ENCODE measurements at places on chromosomes 1 and 21.
A peak's percentile ranks its signal among the peaks of the same experiment; 100 is the strongest.

DNA sequence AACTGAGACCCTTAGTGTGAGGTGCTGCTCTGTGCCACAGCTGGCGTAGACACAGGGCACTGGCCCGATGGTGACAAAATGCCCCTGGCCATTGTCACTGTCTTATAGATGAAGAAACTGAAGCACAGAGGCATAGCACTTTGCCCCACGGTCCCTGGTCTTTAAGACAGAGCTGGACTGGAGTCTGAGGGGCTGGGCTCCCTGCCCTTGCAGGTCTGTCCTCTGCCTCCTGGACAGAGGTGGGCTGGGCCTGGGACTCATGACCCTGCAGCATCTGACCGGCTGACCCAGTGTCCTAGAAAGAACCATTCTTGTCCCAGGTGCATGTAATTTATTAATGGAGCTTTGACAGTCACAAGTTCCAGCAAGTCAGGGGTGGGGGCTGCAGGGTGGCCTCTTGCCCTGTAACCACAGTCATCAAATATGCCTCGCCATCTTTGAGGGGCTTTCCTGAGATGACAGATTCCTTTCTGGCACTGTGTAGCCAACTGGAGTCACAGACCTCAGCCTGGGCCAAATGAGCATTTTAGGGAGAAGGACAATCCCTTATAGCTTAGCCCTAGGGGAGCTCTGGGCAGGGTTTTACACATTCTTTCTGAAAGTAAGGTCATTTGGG lies 6.1 kb downstream of the SLFNL1 start:
- DNase-seq, result no peak

GRCh38 chr1:227773558-227773957 lies 38.3 kb downstream of the SNAP47 start:
- DNase-seq, result no peak

GRCh38 chr1:40773748-40774265 lies 9.8 kb upstream of the KCNQ4 start:
- DNase-seq, result no peak

DNA sequence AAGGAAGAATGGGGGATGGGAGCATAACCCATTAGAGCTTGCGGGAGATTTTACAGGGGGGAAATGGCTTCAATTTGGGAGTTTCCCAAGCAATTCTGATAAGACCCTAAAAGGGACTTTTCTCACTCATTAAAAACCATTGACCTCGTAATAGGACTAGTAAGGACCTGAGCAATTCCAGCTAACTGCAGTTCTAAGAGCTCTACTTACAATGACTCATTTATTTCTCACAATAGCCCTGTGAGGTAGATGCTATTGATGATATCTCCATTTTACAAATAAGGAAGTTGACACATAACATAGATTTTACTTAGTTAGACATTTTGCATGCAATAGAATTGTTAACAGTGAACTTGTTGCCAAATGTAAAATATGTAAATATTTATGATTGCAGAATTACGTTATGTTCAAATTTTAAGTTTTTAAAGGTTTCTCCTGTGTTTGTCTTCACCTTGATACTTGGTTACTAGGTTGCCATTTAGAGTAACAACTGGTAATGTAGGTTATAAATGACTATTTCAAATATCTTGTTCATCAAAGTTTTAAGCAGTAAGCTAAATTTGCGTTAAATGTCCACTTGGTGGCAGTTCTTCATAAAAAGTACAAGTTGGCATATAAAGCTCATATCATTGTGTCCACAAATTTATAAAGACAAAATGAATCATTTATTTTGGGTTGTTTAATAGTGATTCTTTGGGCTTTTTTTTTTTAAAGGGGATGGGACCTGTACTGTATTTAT lies 182.0 kb downstream of the PLA2G4A start:
- no peak for DNase-seq

DNA sequence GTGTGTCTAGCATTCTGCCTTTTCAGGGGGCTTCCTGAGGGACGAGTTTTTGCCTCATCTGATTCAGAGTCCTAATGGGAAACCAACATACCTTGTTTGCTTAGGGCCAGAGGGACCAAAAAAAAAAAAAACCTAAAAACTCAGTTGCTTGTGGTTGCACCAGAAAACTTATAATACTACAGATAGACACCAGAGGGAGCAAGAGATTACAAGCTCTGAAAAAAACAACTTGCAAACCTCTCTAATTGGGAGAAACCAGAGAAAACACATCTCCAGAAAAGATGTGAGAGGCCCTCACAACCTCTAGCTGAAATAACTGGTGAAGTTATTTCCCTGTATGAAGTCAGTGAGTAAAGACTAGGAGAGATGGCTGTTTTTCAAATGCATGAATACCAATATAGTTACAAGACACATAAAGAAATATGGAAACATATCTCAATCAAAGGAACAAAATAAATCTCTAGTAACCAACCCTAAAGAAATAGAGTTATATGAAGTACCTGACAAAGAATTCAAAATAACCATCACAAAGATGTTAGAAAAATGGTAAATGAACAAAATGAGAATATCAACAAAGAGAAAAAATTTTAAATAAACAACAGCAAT lies 233.7 kb upstream of the NFIA start:
- DNase-seq, result peak; percentile 13

DNA sequence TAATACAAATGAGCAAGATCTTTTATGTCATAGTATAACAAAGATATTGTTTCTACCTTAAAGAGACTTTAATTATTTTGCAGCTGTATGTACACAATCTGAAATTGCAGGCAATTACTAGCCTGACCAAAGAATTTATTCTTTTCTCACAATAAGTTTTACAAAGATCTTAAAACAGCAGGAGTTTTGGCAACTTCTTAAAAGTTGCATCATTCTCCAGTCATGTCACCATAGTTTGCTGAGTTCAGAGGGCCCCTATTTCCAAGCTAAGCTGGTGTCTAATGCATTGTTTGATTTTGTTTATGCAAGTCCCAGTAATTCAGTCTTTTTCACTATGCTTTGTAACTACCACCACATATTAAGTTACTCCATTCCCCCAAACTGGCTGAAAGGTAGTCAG lies 114.8 kb downstream of the DNAH14 start:
- no peak for DNase-seq

DNA sequence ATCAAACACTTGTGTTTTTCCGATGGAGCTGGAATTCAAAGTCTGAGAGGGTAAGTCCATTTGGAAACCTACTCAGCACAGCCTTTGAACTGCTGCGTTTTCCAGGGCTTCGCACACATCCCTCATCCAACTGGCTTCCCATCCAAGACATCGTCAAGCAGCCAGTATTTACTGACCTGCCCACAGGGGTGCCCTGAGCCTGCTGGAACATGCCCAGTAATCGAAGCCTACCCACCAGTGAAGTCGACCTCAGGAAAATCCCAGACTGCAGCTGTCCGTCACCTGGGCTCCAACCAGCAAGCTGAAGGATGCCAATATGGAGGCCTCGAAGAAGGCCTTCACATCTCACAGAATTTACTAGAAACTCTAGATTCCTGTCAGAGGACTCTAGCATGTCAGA lies 261.6 kb downstream of the PLPP3 start:
- DNase-seq, result no peak

DNA sequence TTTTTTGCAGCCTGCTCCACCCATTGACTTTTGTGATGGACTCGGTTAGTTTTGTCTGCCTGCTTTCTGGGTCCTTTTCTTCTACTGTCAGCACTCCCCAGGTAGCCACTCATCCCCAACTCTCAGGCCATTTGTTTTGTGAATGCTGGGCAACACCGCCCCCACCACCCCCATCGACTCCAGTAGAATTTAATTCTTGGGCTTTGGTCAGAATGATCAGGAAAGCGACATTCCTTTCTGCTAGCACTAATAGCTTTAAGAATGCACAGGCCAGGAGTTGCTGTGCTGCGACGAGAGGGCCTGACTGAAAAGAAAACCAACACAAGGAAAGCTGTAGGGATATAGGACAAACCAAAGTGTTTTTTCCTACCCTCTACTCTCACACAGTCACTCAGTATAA lies 144.4 kb downstream of the CDC7 start:
- DNase-seq, result no peak

GRCh38 chr1:158002022-158002630 lies 8.7 kb downstream of the KIRREL1 start:
- no peak for DNase-seq

GRCh38 chr1:89201106-89201794 lies 2.5 kb upstream of the GBP4 start:
- DNase-seq, result no peak

DNA sequence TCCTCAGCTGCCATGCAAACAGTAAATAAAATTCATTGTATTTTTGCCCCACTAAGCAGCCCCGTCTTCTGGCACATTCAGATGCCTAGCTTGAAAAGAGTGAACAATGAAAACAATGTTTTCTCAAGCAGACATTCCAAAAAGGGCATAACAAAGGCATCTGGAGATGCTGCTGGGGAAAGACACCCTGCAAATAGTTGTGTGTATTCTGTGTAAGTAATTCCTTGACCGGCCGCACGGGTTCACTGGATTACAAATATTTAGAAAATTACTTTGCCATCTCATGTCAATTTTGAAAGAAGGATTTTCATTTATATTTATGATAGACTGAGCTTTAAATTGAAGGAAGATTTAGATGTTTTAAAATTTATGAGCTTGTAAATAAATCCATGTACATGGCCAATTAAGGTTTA lies 142.2 kb downstream of the SLC45A1 start:
- no peak for DNase-seq

DNA sequence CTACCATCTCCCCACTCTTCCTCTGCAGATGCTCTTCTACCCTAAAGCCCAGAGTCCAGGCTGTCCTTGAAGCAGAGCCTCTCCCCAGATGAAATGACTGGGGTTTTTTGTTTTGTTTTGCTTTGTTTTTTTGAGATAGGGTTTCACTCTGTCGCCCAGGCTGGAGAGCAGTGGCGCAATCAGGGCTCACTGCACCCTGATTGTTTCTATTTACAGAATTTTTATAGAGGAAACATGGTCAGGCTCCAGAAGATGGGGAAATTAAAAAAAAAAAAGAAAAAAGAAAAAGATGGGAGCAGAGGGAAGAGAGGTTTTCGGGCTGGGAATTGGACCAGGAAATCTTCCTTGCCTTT lies 43.7 kb upstream of the ZNF281 start:
- DNase-seq, result no peak
